ENCODE measurements at places on chromosomes 3 and 15.

GRCh38 chr3:128354788-128355542 lies 111.7 kb downstream of the DNAJB8 start:
- DNase-seq = no peak

- DNase-seq = no peak
Observed at GRCh38 chr15:91047545-91048199, 25.3 kb upstream of the VPS33B start.

DNA sequence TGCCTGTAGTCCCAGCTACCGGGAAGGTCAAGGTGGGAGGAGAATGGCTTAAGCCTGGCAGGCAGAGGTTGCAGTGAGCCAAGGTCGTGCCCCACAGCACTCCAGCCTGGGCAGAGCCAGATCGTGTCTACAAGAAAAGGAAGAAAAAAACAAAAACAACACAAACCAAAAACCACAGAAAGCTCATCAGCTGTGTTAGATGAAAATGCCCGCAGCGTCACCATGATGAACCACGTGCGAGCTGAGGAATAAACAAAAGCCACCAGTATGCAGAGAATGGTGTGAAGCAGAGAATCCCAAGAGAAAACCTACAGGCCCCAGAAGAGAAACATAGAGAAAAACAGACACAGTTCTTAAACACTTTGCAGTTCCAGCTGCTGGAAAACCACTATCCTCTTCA lies 19.7 kb upstream of the TM4SF19 start:
- DNase-seq = peak; percentile 7

DNA sequence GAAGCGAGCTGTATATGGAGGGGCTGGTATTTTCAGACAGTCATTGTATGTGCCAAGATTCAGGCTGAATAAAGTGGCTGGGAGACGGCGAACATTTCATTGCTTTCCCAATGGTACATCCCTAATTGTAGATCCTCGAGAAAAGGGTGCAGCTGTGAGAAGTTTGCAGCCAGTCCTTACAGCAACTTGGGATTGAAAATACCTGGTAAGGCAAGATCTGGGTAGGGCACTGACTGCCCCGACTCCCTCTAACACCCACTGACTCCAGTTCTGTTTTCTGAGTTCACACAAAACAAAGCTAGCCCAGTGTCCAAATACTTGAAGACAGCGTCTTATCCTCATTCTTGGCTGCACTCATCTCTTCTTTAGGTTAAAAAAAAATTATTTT lies 63.7 kb downstream of the EDEM1 start:
- no peak for DNase-seq

DNA sequence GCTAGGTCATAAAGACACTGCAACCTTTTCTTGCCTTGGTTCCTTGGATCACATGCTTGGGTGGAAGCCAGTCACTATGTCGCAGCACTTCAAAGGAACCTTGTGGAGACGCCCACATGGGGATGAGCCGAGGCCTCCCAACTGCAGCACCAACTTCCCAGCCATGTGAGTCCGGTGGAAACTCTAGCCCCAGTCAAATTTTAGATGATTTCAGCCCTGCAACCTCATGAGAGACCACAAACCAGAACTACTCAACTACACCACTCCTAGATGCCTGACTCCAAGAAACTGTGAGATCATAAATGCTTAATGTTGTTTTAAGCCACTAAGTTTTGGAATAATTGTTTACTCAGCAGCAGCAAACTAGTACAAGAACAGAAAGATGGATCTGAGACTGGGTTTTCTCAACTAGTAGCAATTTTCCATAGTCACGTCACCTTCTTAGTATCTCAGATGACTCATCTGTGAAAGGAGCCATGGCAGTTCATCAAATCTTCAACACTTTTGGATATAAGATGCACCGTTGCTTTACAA lies 86.5 kb downstream of the MB21D2 start:
- DNase-seq = peak; percentile 54

DNA sequence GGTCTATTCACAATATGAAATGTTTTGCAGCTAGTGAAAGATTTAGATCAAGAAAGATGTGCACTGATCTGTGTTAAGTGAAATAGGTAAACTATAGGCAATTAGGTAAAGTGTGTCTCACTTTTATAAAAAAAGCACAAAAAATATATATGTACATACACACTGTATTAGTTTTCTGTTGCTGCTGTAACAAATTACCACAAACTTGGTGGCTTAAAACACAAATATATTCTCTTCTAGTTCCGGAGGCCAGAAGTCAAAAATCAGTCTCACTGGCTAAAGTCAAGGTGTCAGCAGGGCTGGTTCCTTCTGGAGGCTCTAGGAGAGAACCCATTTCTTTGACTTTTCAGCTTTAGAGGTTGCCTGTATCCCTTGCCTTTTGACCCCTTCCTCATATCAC lies 11.1 kb downstream of the FAH start:
- no peak for DNase-seq

- DNase-seq = no peak
Observed at GRCh38 chr3:16248556-16248955, 16.2 kb downstream of the DPH3 start.

DNA sequence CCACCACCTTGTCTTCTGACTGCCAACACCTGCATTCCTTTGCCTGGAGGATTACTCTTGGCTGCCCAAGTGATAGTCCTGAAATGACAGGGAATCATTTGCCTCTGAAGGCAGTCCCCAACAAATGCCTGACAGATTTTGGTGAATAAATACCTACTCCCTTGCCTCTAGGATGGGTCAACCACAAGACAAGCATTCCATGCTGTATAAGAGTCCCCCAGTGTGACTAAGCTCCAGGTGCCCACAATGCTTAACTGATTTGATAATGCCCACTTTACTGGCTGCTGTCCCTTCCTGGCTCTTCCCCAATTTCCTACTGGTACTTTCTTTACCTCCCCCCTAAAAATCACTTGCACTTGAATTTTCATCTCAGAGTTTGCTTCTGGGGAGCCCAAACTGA lies 14.8 kb downstream of the THRB start:
- no peak for DNase-seq

GRCh38 chr15:66089509-66089908 lies 164.0 kb downstream of the MEGF11 start:
- DNase-seq = no peak

DNA sequence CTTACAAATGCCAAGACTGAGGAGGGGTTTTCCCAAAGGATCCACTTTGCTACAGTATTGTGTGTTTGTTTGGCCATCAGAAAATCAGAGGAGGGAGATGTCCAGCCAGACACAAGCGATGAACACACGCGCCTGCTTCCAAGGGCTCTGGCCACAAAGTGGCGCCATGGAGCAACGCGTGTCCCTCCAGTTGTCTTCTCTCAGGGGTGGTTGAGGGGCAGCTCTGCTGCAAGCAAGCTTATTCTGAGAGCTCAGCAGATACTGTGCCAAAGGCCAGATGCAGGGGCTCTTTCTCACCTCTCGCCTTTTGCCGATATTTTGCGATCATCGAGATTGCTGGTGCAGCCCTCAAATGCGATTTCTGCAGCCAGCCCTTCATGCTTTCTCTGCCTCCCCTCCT lies 88.9 kb upstream of the OSBPL11 start:
- DNase-seq = no peak

DNA sequence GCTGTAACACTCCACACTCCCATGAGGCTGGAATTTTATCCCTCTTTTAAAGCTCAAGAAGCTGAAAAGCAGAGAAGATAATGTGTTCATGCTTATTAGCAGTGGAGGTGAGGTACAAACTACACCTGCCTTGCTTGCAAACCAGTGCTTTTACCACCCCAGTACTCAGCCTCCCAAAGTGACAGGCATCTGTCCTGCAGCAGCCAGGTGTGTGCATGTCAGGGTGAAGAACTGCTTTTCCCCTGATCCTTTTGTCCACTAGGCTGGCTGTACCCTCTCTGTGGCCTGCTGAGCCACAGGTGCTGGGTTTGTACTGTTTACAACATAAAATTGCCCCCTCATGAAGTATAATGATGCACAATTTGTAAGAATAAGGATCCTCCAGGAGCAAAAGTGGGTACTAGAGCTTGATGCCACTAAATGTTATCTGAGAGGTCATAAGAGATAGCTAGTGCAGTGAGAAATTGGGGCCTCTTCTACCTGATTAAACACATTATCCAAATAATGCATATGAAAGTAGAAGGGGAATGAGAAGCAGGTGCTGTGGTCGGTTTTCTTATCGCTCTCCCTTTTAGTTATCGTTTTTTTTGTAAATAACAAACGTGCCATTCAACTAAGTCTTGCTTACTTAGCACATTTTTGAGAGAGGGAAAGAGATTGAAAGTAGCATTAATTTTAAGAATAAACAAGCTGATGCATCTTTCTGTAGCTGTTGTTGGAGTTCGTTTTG lies 39.2 kb upstream of the GADL1 start:
- DNase-seq = no peak

GRCh38 chr3:51796854-51797253 lies 17.8 kb upstream of the IQCF6 start:
- peak; percentile 78 for DNase-seq

Measured in activated CD4-positive, alpha-beta T cell treated with anti-CD3 and anti-CD28 coated beads, Interleukin-2, Interleukin-6, amounts not matched to agents 100 ng/mL and 50 ng/mL, durations not matched to agents 16 hours and 8 hours (primary cell).